ENCODE measurements at places on chromosomes 4 and X.

- no peak for DNase-seq
Observed at GRCh38 chrX:47539860-47540259, 21.1 kb upstream of the ARAF start.

- DNase-seq: no peak
Observed at GRCh38 chr4:108224611-108225053, 55.9 kb upstream of the LEF1 start.

DNA sequence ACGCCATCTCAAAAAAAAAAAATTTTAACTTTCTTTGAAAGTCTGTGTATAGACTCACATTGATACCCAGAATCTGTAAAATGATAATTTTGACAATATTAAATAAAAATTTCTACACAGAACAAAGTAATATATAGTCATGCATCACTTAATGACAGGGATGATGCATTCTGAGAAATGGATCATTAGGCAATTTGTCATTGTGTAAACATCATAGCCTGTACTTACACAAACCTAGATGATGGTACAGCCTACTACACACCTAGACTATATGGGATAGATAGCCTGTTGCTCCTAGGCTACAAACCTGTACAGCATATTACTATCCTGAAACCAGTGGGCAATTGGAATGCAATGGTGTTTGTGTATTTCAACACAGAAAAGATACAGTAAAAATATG, 107.7 kb downstream of the BLTP1 start:
- no peak for DNase-seq

GRCh38 chr4:14222377-14223029, 595.0 kb upstream of the BOD1L1 start:
- no peak for DNase-seq

GRCh38 chrX:119067023-119067739, 5.6 kb upstream of the CT47C1 start:
- DNase-seq: peak; percentile 53

DNA sequence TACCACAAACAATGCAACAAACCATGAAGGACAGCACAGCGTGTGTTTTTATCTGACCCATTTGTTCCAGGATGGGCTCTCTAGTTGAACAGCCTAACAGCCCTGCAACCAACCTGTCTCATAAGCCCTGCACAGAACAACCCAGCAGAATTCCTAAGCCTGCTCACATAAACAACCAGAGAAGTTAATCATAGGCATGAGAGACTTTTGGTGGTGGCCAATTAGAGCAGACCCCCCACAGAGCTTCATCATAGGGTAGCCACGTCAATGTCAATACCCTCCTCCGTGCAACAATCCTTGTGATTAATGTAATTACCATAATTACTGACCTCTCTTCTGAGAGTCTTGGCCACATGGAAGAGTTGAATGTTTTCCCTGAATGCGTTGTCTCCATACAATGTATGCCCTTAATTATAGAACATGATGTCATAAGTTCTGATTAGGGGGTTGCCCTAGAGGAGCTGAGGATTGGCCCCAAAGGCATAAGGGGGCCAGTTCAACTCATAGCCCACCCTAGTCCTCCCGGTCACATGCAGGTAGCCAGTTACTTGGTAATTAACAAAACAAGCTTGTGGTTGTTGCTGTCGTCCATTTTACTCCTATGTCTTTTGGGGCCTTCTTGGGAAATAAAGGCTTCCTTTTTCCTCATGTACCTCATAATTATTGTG, 92.7 kb downstream of the SYNPO2 start:
- no peak for DNase-seq

Data from cerebellum (tissue), 4 donors.